NCI-H1092 treated with DMSO at 0.1 percent for 48 hours (cell line): ENCODE measurements at places on chromosomes 3 and 15.

DNA sequence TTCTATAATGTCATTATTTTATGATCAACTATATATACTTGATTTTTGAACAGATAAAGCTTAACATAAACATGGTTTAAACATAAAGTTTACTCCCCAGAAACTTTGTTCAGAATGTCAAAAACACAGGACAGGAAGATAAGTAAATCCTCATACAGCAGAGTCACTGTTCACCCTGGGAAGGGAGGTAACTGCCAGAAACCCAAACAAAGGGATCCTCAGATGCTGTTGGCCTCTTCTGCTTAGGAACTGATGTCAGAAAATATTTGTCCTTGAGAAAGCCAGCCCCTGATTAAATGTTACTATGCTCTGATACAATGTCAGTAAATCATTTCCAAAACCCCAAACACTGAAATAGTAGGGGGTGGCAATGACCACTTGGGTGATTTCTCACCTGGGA, 185.3 kb downstream of the TJP1 start:
- no peak for DNase-seq

DNA sequence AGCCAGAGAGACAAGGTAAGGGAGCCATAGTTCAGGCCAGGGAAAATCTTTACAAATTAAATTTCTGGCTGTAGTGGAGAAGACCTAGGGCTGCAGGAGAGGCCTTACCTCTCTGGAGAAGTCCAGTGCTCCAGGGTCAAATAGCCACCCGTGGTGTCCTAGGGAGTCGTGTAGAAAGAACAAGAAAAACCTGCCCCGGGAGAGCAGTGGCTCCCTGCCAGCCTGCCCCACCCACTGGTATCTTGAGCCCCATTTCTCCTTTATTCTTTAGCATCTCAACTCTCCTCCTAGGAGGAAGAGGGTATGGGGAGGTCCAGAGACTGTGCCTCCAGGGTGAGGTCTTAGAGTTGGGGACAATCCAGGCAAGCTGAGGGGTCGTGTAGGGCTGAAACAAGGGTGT, 32.1 kb upstream of the NTRK3 start:
- no peak for DNase-seq

DNA sequence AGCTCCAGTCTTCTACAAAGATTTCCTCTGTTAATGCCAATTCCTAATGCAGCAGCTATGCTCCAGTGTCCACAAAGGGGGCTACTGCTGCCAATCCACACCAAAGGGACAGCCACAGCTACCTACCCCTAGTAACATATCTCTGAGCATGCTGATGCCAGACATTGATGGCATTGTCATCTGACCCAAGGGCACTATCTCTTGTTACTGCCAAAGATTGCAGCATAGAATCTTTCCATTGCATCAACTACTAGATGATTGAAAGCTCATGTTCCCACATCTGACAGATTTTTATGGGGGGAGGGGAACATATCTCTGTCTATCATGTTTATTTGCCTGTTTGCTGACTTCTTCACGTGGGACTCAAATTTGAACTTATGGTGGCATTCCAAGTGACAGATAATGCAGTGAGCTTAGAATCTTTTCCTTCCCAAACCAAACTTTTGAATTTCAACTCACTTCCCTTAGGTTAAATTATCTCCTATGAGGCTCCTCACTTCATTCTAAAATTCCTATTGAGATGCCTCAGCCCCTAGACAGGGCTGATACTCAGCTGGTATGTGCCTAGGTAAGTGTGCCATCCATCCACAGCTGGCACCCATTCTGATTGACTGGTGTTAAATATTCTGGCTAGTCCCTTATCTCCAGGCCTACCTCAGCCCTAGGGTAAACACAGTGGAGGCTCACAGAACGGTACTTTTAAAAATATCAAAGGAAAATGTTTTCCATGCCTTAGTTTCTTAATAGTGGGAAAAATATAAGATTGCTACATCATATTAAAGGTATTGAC, 100.3 kb downstream of the STRIT1 start:
- DNase-seq, result no peak

- no peak for DNase-seq
These were observed 76.7 kb downstream of the ADAMTS17 start for GRCh38 chr15:100264994-100265640.

DNA sequence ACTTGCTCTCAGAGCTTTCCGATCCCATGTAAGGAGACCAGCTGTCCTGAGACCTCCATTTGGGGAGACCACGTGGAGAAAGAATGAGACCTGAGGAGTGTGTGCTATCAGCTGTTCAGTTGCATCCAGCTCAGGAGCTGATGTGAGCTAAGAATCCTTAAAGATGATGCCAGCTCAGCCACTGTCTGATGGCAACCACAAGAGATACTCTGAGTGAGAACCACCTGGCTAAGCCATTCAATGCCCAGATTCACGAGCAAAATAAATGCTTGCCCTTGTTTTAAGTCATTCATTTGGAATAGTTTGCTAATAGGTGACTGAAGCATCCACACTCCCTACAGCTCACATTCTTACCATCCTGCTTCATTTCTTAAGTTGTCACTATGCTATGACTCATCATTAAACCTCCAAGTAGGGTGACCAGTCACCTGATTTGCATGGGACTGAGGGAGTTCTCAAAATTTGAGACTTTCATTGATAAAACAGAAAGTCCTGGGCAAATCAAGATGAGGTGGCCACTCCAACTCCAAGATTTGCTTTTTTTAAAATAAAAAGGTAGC, 56.4 kb downstream of the SPTSSB start:
- no peak for DNase-seq

DNA sequence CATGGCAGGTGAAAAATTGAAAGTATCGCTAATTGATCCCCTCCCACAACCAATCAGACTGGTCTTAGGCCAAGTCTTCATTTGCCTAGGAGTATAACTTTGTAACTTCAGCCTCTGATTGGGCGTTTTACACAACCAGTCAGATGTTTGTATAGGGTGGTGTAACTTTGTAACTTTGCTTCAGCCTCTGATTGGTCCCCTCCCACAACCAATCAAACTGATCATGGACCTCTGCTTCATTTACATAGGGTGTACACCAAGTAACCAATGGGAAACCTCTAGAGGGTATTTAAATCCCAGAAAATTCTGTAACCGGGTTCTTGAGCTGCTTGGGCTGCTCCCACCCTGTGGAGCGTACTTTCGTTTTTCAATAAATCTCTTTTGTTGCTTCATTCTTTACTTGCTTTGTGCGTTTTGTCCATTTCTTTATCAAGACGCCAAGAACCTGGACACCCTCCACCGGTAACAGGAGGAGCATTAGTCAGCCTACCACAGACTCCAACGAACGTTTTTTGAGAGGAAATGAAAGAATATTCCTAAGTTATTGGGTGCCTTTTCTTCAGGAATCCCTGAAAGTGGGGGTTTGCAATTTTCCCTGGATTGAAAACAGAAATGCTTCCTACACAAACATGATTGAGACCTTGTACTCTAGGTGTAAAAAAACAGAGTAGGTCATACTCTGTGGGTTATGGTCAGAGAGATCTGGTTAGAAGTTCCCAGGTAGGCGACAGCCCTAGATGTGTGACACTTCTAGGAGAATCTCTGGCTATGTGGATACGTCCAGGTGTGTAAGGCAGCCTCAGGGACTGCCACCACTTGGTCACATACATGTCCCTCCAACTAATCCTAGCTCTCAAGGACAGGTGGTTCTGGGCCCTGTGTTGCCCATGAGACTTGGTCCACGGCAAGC, 5.5 kb upstream of the SACM1L start:
- no peak for DNase-seq

DNA sequence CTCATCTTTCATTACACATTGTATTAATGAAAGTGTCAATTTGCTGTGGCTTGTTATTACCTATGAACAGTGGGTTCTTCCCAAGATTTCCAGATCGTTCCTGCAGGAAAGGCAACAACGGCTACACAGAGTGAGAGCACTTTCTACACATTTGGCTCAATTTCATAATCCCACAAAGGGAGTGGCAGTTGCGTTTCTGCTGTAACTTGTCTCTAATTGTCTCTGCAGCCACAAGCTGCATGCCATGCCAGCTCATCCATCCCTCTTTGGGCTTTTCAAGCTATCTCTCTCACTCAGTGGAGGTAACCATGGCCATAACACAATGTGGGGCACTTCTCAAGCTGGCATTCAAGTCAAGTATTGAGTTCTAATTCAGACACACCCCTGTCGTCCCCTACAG, 27.7 kb upstream of the CPNE4 start:
- no peak for DNase-seq

- DNase-seq, result no peak
These were observed 18.0 kb downstream of the SPICE1 start for GRCh38 chr3:113496924-113497323.

GRCh38 chr15:48657950-48658591, 12.6 kb upstream of the FBN1 start:
- no peak for DNase-seq

DNA sequence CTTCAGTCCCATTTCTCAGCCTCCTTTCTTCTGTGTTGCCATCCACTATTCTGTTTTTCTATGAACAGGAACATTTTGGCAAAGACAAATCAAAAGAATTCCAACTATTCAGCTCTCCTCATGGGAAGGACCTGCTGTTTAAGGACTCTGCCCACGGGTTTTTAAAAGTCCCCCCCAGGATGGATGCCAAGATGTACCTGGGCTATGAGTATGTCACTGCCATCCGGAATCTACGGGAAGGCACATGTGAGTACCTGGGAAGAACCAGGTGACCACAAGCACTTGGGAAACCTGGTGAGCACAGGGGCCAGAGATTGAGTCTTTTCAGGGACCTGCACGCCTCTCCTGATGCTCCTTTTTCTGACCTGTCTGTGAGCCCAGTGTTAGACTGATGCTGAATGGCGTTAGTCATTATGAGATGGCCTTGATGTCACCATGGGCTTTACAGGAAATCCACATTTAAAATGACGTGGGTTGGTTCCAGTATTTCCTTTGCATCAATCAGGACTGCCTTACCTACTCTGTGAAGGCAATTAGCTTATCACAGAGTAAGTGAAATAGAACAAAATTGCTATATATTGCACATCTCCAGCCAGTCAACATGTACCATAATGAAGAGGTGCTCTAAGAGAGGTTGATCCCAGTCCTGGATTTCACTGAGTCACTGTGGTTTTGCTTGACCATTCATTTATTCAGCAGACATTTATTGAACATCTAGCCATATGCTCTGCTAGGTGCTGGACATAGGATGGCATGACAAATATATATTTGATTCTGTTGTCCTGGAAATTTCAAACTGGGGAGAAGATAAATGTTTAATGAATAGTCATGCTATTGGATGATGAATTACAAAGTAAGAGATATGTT, 11.7 kb downstream of the TF start:
- no peak for DNase-seq

DNA sequence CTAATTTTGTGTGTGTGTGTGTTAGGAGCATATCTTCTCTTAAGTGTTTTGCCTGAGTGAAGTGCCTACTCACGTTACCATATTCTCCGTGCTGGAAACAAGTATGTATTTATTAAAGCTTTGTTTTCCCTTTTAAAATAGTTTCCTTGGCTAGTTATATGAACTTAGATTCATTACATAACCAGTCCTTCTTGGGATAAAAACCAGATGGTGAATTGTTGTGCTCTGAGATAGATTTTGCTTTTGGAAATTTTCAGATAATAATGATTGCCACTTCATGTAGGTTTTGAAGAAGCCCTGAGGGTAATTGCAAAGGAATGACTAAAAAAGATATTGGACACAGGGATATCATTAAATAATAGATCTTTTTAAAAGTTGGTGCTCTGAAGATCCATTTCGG, 390.2 kb upstream of the SGO1 start:
- DNase-seq, result no peak

DNA sequence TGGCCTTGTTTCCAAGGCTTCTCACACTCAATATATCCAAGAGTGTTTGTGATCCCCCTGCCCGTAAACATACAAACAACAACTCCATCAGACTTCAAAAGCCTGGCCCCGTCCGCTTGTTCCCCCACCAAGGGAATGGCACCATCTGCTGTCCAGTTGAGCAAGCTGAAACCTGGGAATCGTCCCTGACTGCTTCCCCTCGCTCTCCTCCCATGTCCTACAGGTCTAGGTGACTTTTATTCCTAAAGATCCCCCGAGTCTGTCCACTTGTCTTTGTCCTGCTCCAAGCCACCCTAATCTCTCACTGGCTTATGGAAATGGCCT, 27.9 kb upstream of the FAM174B start:
- peak; percentile 7 for DNase-seq

DNA sequence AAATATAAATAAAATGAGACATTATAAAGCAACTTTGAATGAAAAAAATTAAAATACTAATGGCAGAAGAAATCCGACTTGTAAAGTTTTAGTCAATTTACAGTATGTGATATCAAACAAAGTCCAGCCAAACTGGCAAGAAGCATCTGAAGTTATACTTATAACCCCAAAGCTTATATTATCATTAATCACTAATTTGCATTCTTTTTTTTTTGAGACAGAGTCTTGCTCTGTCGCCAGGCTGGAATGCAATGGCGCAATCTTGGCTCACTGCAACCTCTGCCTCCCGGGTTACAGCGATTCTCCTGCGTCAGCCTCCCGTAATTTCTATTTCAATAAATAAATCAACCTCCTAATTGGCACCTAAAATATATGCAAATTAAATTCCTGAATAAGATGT, 80.1 kb downstream of the AQR start:
- no peak for DNase-seq
